Stimulated activated CD4-positive, alpha-beta T cell treated with anti-CD3 and anti-CD28 coated beads, Interleukin-15, amount 100 ng/mL, for 1 hour (primary cell): ENCODE measurements at places on chromosomes 2 and 18.

DNA sequence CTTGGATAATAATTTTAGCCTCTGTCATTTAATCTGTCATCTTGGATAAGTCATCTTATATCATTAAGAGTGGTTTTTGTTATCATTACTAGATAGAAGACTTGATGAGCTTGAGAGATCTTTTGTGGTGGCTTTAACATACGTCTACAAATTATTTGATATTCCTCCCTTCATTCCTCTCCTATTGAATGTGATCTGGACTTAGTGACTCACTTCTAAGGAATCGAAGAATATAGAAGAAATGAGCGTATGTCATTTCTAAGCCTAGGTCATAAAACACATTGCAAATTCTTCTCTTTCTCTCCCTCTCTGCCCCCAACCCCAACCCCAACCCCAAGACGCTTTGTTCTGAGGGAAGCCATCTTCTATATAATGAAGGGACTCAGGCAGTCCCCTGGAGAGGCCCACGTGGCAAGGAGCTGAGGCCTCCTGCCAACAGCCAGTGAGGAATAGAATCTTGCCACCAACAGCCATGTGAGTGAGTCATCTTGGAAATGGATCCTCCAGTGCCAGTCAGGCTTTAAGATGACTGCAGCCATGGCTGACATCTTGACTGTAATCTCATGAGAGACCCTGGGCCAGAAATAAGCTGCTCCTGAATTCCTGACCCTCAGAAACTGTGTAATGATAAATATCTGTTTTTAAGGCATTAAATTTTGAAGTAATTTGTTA, 221.6 kb upstream of the SP5 start:
- no peak for DNase-seq

GRCh38 chr18:395456-396250, 104.8 kb downstream of the COLEC12 start:
- DNase-seq = no peak

- DNase-seq = no peak
Observed at GRCh38 chr18:48751727-48752468, 198.9 kb downstream of the SMAD7 start.

- DNase-seq = no peak
Observed at GRCh38 chr18:76913583-76913982, 91.2 kb downstream of the ZNF236 start.

DNA sequence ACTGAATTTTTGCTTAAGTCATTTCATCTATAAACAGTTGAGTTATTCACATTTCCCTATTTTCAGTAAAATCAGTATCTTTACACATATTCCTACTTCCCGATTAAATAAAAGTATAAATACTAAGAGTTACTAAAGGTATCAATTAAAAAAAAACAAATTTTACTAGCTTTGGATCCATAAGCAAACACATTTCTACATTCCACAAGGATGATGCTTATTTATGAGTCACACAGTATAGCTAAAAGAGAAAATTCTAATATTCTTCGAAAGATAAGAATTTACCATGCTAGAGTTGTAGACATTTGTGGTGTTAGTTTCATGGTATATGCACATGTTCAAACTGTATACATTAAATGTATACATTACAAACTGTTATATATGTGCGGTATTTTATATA, 23.7 kb downstream of the PGAP1 start:
- DNase-seq = no peak

DNA sequence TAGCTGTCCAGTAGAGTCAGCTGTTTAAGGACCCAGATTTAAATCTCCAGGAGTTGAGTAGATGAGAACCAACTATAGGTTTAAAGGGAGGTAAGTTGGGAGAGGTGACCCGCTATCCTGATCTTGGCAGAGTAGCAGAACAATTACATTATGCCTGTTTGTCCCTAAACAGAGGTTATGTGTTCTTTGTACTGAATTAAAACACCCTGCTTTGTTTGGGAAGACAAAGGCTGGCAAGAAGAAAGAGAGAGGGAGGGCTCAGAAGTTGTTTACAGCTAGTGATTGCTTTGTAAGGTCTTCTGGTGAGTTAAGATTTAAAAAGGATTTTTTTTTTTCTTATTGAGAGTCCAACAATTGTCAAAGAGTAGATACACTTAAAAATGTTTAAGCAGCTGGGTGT, 37.3 kb downstream of the USP14 start:
- DNase-seq = no peak

GRCh38 chr18:49610022-49610445, 48.2 kb downstream of the LIPG start:
- no peak for DNase-seq

GRCh38 chr2:45713591-45713990, 62.1 kb downstream of the PRKCE start:
- DNase-seq = no peak

- no peak for DNase-seq
Observed at GRCh38 chr2:108069515-108070310, 83.4 kb downstream of the SLC5A7 start.

DNA sequence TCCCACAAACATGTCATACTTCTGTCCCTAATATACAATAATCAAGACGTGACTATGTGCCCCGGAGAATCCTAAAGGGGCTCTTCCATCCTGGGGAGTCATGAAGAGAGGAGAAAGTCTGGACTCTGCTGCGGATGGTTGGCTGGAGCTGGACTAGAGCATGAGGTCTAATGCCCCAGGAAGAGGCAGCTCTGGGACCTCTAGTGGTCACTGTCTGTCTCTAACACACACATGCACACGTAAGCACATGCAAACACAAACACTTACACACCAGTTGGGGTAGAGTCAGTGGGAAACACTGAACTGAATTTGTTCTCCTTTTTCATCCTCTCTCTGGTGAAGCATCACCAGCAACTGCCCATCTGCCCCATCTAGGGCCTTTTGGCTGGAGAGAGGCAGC, 271.6 kb downstream of the TDRD15 start:
- DNase-seq = no peak

GRCh38 chr18:4510711-4511110, 55.6 kb upstream of the DLGAP1 start:
- DNase-seq = no peak

GRCh38 chr2:96953611-96953978, 32.8 kb downstream of the FAM178B start:
- DNase-seq = no peak

DNA sequence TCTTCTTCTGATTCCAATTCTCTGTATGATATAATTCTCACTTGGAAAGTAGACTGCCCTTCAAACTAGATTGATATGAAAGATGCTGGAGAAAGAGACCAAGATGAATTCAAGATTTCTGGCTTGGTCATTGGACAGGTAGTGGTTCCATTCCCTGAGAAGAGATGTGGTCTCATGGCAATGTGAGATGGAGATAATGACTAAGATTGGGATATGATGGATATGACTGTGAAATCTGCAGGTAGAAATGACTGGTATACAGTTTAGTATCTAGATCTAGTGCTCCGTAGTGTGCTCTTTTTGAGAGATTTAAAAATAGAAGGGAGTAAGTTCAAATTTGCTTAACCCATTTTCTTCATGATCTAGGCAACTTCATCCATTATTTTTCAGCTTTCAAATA, 425.4 kb upstream of the TRIB2 start:
- DNase-seq = no peak

DNA sequence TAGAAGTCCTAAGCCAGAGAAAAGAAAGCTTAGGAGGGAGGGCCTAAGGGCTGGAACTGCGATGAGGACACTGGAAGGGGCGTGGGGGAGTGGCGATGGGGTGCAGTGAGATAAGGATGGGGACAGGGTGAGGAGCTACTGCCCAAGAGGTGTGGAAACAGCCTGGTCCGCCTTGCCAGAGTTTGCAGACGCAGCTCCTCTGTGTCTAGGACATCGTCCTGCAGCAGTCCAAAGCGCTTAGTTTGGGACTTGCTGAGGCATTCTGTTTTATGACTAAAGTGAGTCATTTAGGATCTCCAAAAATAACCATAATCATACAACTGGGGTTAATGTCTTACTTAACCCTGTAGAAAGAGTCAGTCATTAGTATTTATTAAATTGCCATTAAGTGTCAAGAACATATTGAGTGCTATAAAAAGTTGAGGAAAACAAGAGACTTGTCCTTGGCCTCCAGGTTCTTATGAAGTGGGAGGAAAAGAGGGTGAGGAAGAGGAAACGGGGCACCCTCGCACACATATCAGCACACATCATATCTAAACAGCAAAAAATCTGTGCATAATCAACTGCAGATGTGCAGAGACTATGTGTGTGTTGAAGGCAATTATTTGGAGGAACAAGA, 74.8 kb downstream of the CDK15 start:
- no peak for DNase-seq

- DNase-seq = no peak
Observed at GRCh38 chr18:60247103-60247502, 125.5 kb downstream of the MC4R start.

GRCh38 chr2:72605836-72606442, 219.9 kb downstream of the EXOC6B start:
- no peak for DNase-seq

DNA sequence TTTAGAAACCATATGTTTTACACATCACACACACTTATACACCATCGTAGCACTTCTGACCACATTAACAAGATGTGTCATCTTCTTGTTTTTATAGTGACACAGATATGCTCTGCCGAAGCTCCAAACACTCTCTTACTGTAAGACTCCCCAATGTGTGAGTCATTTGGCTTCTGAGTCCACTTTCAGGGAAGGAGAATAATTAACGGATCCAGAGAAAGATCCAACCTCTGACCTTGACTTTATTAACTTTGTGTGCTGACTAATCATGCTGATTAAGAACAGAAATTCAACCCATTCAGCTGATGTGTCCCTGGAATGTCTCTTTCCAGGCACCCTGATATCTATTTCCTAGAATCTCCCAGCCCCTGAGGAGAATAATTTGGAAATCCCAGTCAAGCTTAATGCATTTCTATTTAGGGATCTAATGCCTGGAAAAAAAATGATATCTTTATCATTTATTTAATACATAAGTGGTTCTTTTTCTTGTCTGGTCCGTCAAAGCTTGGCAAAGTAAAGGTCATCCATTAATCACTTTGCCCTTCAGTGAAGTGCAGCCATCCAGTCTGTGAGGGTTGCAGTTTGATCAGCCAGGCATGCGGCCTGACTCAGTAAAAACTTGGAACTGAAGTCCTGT, 615.8 kb upstream of the SYT4 start:
- no peak for DNase-seq

GRCh38 chr2:191244350-191244749, 854 bp upstream of the MYO1B start:
- no peak for DNase-seq

- no peak for DNase-seq
Observed at GRCh38 chr2:96501471-96501874, 3.7 kb downstream of the NEURL3 start.

GRCh38 chr2:167961536-167962048, 285.8 kb downstream of the STK39 start:
- DNase-seq = no peak

DNA sequence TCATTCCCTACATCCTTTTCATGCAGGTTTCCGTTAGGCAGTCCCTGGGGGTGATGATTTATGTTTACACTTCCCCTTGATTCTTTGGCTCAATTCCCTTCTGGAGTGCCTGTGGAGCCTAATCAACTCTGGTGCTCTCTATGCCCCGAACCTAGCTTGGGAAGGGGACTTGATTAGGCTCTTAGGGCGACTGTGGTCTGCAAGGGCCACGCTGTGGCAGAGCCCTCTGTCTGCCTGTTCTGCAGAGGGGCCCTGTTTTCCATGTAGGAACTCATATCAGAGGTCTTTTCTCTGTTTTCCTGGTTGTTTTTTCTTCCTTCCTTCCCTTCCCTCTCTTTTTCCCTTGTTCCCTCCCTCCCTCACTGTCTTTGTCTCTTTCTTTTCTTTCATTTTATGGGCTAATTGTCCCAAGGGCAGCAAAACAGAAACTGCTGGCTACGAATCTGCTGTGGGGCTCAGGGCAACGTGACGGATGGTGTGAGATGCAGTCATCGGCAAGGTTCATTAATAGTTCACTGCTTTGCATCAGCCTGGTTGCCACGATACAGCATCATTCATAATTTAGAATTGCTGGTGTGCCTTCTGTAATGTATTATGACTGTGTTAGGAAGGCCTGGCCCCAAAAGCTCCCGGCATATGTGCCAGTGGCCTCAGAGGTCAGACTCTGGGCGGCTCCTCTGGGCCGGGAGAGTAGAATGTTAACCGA, 134.5 kb downstream of the NAPG start:
- DNase-seq = no peak

DNA sequence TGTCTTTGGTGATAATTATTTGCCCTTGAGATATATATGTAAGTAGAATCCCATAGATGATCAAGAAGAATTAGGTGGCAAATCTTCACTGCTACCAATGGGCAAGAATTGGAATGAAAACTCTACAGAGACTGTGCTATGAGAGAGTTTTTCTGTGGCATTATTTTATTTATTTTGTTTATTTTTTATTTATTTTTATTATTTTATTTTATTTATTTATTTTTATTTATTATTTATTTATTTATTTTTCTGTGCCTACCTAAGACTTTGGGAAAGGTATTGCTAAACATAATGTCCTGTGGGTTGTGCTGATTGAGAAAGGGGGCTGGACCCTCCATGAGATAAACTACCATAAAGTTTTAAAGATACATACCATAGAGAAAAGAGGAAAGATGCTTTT, 16.6 kb upstream of the NR4A2 start:
- no peak for DNase-seq

DNA sequence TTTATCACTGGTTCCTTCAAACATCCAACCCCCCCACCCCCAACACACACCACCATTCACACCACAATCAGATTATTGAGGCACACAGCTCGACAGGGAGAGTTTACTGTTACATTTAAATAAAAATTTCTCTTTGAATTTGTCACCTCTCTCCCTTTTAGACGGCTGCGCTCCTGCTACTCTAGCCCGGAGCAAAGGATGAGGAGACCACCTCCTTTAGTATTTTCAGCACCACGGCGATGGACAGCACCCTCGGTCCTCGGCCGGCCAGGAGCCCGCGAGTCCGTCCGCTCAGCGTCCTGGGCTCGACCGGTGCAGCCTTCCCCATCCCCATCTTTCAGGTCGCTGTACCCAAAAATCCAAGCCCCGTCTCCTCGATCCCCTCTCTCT, 892 bp downstream of the CELF4 start:
- DNase-seq = no peak

- DNase-seq = no peak
Observed at GRCh38 chr2:234861841-234862735, 89.7 kb upstream of the SH3BP4 start.

- DNase-seq = no peak
Observed at GRCh38 chr2:70936165-70936978, 672 bp downstream of the ATP6V1B1 start.
